Fibroblast of mammary gland (primary cell): ENCODE measurements at places on chromosomes 5 and 9.

DNA sequence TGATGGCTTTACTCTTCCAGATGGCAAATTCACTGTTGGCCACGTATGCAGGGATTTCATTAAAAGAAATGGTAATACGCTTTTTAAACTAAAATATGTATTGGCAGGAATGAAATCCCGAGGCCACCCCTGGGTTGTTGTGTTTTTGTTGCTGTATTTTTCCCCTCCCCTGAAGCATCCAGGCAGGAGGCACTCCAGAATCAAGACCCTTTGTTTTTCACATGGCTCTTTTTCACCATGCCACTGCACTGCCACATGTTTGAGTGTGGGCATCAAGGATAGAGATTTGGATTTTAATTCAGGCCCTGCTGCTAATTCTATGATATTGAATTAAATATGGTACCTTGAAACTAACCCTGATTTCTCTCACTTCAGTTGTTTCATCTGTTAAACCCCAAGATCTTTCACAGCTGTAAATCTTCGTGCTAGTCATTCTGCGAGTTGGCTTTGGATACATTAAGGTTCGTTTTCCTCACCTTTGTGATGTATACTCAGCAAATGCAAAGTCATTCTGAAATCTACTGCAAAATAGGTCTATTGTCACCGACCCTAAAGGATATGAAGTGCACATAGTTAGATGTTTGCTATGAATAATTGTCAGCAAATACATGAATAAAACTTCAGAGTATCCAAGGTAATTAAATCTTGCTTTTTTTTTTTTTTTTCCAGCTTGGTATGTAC is 533.4 kb downstream of the PTPRD start:
- no peak for DNase-seq

- DNase-seq, result no peak
These were observed 147.4 kb upstream of the DMRT1 start for GRCh38 chr9:694092-694402.

DNA sequence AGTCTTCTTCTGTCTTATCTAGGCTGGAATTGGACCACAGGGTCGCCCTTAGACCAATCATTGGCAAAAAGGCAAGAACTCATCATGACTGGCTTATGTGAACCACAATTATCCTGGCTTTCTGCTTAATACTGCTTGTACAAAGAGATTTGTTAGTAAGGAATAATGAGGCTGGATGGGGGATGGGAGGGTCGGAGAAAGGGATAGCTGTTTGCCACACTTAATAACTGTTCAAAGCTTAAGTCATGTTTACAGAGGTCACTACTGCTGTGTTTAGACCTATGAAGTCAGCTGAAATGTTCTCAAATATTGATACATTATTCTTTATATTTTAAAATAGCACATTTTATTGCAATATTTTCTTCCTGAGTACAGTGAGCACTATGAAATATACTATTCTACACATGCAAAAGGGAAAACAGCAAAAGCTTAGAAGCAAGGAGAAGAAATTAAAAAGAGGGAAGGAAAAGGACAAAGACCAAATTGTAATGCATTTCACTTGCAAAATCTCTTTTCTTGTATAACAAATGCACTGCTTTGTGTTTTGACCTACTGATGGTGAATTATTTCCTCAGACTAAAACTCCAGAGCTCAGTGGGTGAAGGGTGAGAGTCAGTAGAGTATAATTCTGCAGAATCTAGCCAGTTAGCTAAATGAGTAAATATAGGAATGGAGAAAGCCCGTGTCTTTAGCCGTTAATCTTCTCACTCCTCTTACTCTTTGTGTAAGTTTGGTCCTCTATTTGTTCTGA is 404.9 kb upstream of the ZNF608 start:
- no peak for DNase-seq

DNA sequence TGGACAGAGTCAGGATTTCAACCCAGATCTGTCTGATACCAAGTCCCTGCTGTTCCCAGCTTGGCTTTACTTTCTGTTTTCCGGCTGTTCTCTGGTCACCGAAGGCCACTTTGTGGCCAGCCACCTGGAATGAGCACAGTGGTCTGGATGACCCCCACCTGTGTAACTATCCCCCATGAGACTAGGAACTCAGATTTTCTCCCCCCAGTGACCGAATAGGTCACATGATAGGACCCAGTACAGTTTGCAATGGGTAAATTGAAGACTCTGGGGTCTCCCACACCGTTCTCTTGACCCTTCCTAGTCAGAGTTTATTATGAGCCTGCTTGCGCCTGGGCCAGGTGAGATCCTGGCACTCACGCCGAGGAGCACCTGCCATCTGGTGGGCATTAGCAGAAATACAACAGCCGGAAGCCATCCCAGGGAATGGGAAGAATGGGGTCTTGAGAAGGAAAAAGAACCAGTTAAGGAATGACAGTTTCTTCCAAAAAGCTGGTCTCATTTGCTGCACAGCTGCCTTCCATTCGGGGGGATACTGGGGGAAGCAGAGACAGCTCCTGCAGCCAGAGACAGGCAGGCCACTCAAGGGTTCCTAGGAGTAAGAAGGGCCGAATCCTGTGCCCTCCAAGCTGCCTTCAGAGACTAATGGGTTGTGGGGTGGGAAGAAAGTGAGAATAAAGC is 7.1 kb downstream of the PHYHD1 start:
- peak; percentile 48 for DNase-seq

GRCh38 chr9:137491735-137492432 is 32.8 kb upstream of the NSMF start:
- no peak for DNase-seq

- peak; percentile 64 for DNase-seq
These were observed 165.8 kb downstream of the MELK start for GRCh38 chr9:36738318-36738976.

GRCh38 chr5:142540922-142541422 is 144.9 kb downstream of the FGF1 start:
- peak; percentile 96 for DNase-seq

DNA sequence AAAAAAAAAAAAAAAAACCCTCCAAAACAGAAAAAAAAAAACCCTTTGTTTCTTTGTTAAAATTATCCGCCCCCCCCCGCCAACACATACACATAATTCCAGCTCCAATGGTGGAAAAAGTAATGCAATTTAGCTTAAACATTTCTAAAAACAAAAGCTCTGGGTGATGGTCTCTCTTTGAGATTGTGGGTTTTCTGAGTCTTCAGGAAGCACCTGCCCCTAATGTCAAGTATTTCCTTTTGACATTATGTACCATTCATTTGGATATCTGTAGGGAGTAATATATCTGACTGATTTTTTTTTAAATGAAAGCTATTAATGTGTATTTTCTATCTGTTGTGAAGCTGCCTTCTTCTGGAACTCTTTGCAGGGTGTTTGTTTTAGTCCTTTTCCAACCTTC is 389.7 kb downstream of the TAF11L14 start:
- DNase-seq, result no peak

DNA sequence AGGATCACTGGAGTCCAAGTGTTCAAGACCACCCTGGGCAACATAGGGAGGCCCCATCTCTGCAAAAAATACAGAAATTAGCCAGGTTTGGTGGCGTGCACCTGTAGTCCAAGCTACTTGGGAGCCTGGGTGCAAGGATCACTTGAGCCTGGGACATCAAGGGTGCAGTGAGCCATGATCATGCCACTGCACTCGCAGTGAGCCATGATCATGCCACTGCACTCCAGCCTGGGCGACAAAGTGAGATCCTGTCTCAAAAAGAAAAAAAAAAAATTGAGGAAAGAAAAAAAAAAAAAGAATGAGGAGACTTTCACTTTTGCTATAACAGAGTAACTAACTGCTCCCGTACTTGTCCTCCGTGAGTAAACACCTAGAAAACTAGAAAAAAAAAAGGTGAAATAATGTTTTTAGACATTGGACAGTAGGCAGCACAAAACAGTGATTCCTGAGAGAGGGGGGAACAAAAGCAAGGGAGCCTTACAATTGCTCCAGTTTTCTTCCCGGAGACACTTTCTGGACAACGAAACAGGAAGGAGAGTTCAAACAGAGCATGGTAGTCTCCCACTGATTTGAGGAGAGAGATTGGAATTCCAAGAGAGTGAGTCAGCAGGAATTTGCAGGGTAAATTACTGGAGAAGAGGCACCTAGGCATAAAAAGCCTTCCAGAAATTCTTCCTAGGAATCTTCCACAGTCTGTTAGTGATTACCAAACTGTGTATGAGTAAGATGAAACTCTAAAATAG is 6.9 kb upstream of the ZBTB5 start:
- DNase-seq, result peak; percentile 90

DNA sequence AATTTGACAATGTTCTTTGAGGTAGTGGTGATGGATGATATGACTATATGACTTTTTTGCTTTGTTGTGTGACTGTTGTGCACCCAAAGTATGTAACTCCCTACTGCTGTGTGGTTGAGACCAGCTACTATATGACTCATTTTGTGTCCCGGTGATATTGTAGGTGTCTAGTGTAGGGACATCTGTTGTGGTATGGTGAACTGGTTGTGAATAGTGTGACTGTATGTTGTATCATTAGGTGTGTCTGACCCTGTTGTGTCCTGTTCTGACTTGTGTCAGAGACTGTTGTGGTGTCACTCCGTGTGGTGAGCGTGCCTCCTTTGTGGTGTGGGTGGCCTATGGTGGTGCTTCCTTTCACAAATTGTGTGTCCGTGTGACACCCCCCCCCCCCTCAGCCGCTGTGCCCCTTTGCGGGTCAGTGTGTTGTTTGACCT is 11.2 kb upstream of the CXXC5 start:
- DNase-seq, result peak; percentile 64

GRCh38 chr5:61137835-61138234 is 24.4 kb downstream of the SMIM15 start:
- no peak for DNase-seq

GRCh38 chr9:126424511-126424910 is 97.9 kb downstream of the MVB12B start:
- DNase-seq, result no peak

DNA sequence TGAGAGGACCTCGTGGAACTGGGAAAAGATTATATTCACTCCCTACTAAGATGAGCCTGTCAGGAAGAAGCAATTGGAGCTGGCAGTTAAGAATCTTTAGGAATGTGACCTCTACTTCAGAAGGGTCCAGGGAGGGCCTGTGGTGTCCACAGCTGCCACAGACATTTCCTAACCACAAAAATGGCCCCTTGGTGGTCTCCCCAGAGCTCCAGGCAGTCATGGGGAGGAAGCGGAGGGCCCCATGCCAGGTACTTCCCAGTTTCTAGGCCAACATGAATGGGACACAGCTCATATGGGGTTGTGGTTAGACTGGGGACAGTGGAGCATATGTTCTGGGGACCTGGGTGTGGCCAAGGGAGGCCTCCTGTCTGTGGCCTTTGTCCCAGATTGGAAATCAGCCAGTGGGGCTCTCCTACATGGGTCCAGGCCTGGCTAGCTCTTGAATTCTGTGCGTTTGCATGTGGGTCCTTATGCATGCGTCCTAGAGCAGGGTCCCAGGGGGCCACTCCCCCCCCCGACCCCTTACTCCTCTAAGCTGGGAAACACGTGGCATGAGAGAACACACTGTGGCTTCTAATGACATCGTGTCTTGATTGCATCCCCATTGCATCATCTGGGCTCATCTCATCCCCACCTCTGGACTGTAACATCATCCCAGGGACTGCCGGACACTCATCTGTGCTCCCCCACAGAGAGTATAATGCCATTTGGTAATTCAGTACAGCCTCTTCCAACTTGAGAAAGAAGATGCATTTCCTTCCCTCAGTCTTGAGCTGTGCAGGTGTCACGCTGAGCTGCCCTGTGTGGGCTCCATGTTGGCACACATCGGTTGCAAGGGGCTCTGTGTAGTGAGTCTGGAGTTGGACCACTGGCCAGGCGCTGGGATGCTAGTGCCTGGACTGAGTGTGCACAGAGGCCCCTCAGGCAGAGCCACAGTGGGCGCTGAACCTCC is 31.3 kb downstream of the IRF1 start:
- peak; percentile 71 for DNase-seq

DNA sequence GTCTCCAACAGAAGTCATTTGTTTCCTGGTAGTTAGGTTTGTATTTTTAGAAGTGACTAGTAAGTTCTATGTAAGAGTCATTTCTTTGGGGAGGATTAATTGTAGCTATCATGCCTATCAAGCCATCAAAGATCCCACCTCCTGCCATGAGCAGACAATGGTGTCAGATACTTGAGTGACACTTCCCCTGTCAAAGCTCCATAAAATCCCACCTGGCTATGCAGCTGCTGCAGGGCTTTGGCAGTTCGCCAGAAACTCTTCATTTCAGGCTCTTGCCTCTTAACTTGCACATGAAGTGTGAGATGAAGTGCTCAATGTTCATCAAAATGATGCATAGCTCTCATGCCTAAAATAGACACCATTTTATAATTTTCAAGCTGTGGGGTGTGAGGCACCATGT is 312.1 kb downstream of the CDH12 start:
- no peak for DNase-seq

GRCh38 chr5:15640116-15640515 is 140.1 kb downstream of the FBXL7 start:
- DNase-seq, result no peak

GRCh38 chr5:141876628-141877355 is 1.4 kb downstream of the PCDH1 start:
- DNase-seq, result no peak

- DNase-seq, result no peak
These were observed 176.7 kb upstream of the DMAC1 start for GRCh38 chr9:7976167-7976755.

GRCh38 chr5:151719228-151720000 is 32.7 kb upstream of the SPARC start:
- DNase-seq, result peak; percentile 73

GRCh38 chr5:38925154-38925925 is 79.5 kb downstream of the OSMR start:
- DNase-seq, result peak; percentile 62

DNA sequence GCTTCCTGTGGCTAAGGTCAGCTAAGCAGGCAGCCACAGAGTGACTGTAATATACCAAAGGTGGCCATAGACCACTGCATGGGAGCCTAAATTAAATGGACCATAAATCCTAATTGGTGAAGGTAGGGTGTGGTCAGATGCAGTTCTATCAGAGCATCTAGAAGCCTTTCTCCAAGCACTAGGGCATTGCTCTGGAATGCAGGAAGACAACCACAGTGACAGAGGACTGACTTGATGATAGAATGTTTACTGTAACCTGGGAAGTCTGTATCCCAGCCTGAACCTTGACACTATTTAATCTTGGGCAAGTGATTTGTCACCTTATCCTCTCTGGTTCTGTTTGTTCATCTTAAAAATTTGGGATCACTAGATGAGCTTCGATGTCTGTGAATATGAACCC is 2.3 kb downstream of the FBXO38 start:
- DNase-seq, result peak; percentile 11

DNA sequence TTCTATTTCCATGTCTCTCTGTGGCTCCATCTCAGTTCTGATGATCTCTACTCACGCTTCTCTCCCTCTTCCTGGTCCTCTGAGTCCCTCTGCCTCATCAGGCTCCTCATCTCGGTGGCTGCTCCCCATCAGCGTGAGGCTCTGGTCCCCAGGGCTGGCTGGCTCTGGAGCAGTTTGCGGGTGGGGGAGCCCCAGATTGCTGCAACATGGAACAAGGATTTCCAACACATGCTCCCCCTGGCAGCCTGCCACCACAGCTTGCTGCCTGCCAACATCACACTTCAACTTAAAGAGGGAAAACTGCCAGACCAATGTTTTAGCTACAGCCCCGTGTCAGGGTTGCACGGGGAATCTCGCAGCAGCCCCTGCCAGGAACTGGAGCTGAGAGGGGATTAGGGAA is 77.2 kb upstream of the NEK6 start:
- peak; percentile 46 for DNase-seq
